Sigmoid colon (tissue), 7 donors: ENCODE measurements at places on chromosomes 4 and X.
A peak's percentile ranks its signal among the peaks of the same experiment; 100 is the strongest.

DNA sequence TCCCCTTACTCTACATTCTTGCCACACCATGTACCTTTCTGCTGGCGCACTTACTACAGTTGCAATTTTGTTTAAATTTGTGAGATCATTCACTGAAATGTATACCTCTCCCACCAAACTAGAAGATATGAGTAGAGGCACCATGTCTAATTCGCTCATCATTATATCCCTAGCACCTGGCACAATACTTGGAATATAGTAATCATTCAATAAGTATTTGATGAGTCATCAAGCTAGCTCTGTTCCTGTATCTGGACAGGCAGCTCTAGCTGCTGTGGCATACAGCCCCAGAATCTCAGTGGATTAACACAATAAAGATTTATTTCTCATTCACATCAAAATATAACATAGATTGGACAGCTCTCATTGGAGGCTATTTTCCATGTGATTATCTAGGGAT lies 245.9 kb downstream of the IDS start:
- DNase-seq: no peak
- H3K4me1 ChIP-seq: no peaks in the 10 kb centered on the region
- H3K27ac ChIP-seq: no peak overlapping the region

GRCh38 chr4:11130195-11130970 lies 298.3 kb downstream of the HS3ST1 start:
- no peaks in the 10 kb centered on the region for H3K36me3 ChIP-seq
- DNase-seq: no peak
- no peak overlapping the region for H3K27ac ChIP-seq
- no peaks in the 10 kb centered on the region for H3K4me1 ChIP-seq
- no peak overlapping the region for H3K4me3 ChIP-seq

- DNase-seq: no peak
- H3K27me3 ChIP-seq: no peaks in the 10 kb centered on the region
- H3K27ac ChIP-seq: no peak overlapping the region
- H3K4me3 ChIP-seq: no peak overlapping the region
Observed at GRCh38 chr4:41586675-41587225, 48.8 kb downstream of the LIMCH1 start.

DNA sequence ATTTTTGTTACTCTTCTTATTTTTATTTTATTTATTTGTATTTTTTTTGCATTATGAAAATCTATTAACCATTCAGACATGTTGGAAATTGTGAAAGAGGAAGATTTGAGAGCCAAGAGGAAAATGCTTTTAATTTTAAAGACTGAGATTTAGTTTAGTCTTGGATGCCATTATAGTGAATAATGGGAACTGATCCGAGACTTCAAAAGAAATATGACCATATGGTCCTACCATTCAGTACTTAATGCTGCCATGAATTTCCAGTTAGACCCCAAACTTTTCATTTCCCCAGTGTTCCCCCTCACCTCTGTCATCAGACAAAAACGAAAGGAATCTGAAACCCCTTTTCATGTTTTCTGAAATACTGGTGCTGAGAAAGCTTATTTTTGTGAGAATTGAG lies 95.5 kb downstream of the TENM3 start:
- no peaks in the 10 kb centered on the region for H3K36me3 ChIP-seq
- H3K27me3 ChIP-seq: no peaks in the 10 kb centered on the region
- no peak for DNase-seq
- no peak overlapping the region for H3K4me3 ChIP-seq
- no peaks in the 10 kb centered on the region for H3K4me1 ChIP-seq

DNA sequence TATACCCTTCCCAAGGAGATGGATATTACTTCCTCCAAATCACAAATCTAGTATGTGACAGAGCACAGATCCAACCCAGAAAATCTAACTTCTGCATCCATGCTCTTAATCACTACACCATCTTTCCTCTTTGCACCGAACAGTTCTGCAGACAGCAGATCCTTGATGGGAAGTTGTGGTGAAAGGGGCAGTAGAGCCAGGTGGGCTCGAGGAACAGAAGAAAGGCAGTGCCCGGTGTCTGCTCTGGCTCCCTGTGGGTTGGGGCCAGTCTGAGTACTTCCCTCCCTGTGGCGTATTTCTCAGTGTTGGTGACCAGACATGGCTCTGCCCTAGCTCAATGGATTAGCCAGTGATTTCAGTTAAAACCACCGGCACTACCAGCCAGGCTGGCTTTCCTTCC lies 15.3 kb downstream of the HOPX start:
- no peak overlapping the region for H3K4me3 ChIP-seq
- DNase-seq: no peak
- H3K27me3 ChIP-seq: no peaks in the 10 kb centered on the region

GRCh38 chrX:43840265-43840664 lies 42.0 kb downstream of the MAOB start:
- no peaks in the 10 kb centered on the region for H3K4me1 ChIP-seq
- H3K4me3 ChIP-seq: no peak overlapping the region
- H3K36me3 ChIP-seq: peaks cover 6% of the 10 kb centered on the region
- no peak overlapping the region for H3K27ac ChIP-seq
- H3K27me3 ChIP-seq: no peaks in the 10 kb centered on the region

DNA sequence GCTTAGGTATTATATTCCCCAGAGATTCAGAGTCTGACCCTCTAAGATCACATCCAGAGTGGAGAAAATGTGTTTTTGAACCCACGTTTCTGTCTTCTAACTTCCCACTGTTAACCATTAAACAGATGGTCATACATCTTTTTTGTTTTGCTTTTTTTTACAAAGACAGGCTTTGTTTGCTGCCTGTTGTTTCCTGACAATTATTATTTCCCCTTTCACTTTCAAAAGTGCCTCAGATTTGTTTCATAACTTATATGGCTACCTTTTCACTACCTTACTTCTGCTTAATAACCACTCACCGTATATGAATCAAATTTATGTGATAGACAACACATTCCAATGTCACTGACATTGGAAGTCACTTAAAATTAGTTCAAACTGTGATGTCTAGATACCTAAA lies 142.2 kb downstream of the HS3ST1 start:
- no peaks in the 10 kb centered on the region for H3K36me3 ChIP-seq
- no peak for DNase-seq
- no peak overlapping the region for H3K4me3 ChIP-seq

GRCh38 chr4:7987148-7987989 lies 47.7 kb upstream of the AFAP1 start:
- H3K27ac ChIP-seq: no peak overlapping the region
- H3K27me3 ChIP-seq: no peaks in the 10 kb centered on the region
- peak; percentile 82 for DNase-seq
- H3K4me3 ChIP-seq: no peak overlapping the region
- H3K36me3 ChIP-seq: no peaks in the 10 kb centered on the region
- no peaks in the 10 kb centered on the region for H3K4me1 ChIP-seq
